EH (cell line): ENCODE measurements at places on chromosomes 11 and 22.

- DNase-seq, result no peak
Measured at GRCh38 chr11:123630126-123630608, 24.3 kb downstream of the SCN3B start.

GRCh38 chr22:39646398-39647063 is 76.0 kb downstream of the CACNA1I start:
- DNase-seq, result no peak

DNA sequence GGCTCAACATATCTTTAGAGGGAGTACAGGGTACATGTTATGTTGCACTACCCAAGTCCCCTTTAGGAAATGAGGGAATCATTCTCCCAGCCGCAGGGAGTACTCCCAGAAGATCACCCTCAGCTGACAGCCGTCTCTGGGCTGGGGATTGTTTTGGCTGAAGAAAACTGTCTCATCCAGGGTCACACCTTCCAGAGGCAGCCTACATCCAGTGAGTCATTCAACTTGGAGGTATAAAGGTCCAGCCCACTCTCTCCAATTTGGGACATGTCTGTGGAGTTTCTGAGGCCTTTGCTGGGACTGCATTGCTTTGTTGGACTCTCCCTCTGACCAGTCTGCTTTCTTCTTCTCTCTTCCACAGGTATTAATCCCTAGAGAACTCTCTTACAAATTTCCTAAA is 42.1 kb downstream of the RASSF10 start:
- DNase-seq, result no peak

DNA sequence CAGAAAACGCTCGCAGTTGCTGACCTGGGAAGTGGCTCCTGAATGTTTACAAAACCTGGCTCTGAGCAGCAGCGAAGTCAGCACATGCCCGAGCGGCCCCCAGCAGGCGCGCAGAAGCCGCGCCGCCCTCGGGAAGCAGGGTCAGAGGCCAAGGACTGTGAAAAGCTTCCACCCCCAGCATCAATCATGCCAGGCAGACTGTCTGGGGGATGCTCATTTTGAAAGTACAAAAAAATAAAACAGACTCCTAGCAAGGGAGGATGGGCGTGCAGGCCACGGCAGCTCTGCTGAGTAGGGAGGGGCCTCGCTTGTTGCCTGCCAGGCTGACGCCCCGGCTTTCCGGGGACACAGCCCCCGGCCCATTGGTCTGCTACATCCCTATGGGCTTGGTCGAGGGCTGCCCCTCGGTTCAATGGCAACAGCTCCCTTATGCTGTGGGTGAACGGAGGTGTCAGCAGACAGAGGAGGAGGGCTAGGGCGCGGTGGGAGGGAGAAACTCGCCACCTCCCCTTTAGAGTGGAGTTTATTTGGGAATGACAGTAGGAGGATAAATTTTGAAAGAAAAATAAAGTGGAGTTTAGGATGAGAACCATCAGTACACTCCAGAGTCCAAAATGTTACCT is 37.7 kb upstream of the GNB1L start:
- DNase-seq, result peak; percentile 20

- peak; percentile 61 for DNase-seq
Measured at GRCh38 chr11:130721736-130722135, 194.5 kb downstream of the SNX19 start.

- no peak for DNase-seq
Measured at GRCh38 chr11:15764948-15765347, 591.4 kb downstream of the SOX6 start.

GRCh38 chr22:37122598-37123180 is 13.2 kb upstream of the TMPRSS6 start:
- no peak for DNase-seq

GRCh38 chr11:11178671-11179638 is 174.1 kb downstream of the CSNK2A3 start:
- peak; percentile 81 for DNase-seq

- DNase-seq, result no peak
Measured at GRCh38 chr11:71265559-71266092, 13.2 kb upstream of the SHANK2 start.

- DNase-seq, result no peak
Measured at GRCh38 chr11:76174330-76174729, 32.0 kb downstream of the WNT11 start.

DNA sequence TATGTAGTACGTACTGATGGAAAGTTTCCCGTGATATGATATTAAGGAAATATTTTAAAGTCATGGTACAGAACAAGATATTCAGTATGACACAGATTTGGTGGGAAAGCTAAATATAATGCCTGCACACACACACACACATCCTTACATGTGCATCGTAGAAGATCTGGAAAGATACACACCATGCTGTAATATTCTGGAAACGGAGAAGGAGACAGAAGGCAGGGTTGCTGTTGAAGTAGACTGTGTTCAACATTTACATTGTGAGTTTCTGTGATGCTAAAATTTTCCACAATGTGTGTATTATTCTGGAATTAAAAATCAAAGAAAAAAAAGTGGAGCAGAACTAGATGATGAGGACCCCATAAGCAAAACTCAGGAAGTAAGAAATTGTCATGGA is 118.0 kb downstream of the RRAS2 start:
- DNase-seq, result no peak

- DNase-seq, result peak; percentile 84
Measured at GRCh38 chr11:14312736-14313438, 46.1 kb downstream of the RRAS2 start.

DNA sequence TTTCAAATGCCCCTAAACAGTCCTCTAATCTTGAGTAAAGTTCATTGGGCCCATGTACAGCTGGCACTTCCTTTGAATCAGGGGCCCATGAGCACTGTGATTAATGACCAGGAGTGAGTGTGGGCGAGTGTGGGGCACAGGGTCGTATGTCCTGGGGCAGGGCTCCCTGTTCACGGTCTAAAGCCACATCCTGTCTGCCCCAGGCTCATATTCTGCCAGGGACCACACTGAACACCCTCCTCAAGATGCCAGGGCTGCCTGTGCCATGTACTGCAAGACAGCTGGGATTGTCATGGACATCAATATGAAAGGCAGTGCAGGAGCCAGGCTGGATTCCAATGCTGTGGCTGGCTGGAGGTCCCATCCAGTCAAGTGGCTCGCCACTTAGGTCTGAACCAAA is 130.5 kb downstream of the KIRREL3 start:
- peak; percentile 43 for DNase-seq

DNA sequence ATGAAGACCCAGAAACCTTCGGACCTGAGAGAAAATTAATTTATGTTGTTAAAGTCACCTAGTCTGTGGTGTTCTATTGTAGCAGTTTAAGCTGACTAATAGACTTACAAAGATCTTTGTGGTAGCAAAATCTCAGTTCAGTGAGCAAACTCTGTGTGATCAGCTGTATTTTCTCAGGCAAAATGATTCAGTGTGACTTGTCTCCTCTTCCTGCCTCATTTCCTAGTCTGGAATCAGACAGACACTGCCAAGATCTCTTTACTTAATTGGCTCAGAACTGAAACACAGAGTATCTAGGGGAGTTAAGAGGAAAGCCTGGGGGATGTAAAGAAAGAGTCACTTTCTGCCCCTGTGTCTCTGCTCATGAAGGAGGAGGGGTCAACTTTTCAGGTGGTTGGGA is 564.7 kb downstream of the KCNA4 start:
- peak; percentile 20 for DNase-seq

DNA sequence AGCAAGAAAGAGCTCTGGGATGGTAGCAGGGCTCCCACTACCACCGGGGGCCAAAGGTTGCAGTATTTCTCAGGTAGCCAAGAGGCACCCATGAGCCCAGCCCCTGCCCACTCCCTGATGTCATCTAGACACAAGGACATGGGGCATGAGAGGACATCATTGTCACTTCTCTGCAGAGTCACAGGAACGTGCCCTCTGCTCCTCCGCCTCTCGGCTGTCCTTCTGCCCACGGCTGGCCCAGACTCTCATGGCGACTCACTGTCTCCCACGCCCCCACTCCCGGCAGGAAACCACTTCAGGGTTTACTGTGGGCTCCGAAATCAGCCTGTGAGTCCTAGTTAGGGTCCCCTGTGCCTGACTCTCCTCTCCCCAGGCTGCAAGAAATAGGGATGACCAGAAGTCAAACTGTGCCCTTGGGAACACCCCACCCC is 1.8 kb upstream of the GAL start:
- DNase-seq, result peak; percentile 5

GRCh38 chr11:106451228-106451922 is 373.9 kb downstream of the AASDHPPT start:
- DNase-seq, result no peak

GRCh38 chr11:105334025-105334714 is 194.6 kb upstream of the CARD18 start:
- no peak for DNase-seq

GRCh38 chr11:29210426-29210825 is 806.4 kb downstream of the KCNA4 start:
- no peak for DNase-seq

GRCh38 chr11:119618208-119618909 is 110.6 kb downstream of the NECTIN1 start:
- DNase-seq, result peak; percentile 16

- no peak for DNase-seq
Measured at GRCh38 chr22:29336751-29337490, 21.4 kb upstream of the RASL10A start.

GRCh38 chr22:30614879-30615278 is 7.9 kb downstream of the TCN2 start:
- DNase-seq, result no peak

- DNase-seq, result no peak
Measured at GRCh38 chr11:16921668-16922067, 92.5 kb downstream of the PLEKHA7 start.

- no peak for DNase-seq
Measured at GRCh38 chr11:62179995-62180394, 10.0 kb upstream of the SCGB1D1 start.

DNA sequence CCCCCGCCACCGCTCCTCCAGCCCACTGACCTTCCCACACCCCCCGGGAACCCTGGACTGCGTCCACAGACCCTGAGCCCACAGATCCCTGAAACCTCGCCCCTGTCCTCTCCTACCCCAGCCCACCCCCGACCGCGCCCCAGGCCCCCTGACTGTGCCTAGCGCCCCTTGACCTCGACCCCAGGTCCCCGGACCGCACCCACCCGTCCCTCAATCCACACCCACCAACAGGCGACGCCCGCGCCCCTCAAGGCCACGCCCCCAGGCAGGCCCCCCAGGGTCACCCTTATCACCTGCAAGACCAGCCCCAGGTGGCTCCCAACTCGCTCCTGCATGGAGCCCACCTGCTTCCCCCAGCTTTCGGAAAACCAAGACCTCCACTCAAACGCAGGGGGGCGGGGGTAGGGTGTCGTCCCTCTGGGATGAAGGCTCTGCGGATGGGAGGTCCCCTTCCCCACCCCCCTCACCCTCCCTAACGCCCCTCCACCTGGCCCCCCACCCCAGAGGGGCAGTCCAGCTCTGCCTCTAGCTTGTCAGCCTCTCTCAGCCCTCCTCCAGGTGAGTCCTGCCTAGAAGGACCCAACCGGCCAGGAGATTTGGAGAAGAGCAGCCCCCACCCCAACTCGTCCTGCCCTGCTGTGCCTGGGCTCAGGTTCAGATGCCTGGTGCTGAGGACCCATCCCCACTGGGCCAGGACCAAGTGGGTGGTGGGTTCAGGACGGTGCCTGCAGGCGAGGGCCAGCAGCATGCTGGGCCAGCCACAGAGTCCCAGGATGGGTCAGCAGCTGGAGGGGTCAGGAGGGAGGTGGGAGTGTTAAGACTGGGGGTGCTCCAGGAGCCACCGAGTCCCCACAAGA is 3.1 kb upstream of the IL17REL start:
- DNase-seq, result no peak

DNA sequence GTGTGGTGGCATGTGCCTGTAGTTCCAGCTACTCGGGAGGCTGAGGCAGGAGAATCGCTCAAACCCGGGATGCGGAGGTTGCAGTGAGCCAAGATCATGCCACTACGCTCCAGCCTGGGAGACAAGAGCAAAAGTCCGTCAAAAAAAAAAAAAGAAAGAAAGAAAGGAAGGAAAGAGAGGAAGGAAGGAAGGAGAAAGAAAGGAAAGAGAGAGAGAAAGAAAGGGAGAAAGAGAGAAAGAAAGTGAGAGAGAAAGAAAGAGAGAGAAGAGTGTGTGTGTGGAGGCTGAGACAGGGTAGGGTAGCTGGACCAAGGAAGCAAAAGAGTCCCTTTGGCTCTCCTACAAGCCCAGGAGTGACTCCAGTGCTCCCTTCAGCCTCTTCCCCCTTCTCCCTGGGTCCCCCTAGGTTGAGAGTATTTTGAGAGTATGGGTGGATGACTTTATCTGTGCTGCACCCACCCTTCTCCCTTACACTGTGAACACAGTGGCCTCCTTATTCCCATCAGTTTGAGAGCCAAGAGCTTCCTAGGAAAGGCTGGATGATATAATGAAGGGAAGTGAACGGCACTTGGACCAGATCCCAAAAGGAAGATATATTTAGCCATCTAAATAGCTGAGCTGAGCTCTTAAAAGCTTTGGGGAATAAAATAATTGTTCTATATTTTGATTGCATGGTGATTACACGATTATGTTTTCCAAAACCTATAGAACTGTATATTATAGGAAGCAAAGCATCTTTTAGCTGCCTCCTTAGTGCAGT is 9.5 kb upstream of the DENND5A start:
- DNase-seq, result peak; percentile 62

DNA sequence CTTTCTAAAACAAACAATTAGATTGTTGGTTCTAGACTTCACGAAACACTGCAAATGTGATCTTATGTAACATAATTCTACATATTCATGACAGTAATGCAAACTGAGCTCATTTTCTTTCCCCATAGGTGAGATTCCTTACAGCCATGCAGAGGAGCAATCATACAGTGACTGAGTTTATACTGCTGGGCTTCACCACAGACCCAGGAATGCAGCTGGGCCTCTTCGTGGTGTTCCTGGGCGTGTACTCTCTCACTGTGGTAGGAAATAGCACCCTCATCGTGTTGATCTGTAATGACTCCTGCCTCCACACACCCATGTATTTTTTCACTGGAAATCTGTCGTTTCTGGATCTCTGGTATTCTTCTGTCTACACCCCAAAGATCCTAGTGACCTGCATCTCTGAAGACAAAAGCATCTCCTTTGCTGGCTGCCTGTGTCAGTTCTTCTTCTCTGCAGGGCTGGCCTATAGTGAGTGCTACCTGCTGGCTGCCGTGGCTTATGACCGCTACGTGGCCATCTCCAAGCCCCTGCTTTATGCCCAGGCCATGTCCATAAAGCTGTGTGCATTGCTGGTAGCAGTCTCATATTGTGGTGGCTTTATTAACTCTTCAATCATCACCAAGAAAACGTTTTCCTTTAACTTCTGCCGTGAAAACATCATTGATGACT is 1.5 kb downstream of the OR9G1 start:
- DNase-seq, result no peak

- no peak for DNase-seq
Measured at GRCh38 chr22:48960576-48960975, 867.1 kb downstream of the BRD1 start.

DNA sequence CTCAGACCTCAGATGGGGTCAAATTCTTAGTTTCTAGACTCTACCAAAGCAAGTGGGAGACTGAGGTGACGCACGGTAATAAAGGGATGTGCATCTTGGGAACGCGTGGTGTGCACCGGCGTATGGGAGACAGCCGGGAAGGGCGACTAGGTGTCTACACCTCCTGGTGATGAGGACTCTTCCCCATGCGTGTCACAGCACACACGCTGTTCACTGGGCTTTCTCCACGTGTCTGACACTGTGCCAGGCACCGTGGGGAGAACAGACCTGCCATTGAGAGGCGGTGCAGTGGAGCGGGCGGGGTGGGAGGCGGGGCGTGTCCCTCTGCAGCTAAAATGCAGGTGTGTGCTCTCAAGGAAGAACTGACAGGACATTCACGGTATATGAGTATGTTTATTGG is 5.3 kb downstream of the FXYD6 start:
- DNase-seq, result no peak
